ENCODE measurements at places on chromosomes 16 and 17. TPM values are rescaled to one million over a fixed set of nuclear protein-coding genes. Genes with fewer than 3 reads are reported as not detected.

DNA sequence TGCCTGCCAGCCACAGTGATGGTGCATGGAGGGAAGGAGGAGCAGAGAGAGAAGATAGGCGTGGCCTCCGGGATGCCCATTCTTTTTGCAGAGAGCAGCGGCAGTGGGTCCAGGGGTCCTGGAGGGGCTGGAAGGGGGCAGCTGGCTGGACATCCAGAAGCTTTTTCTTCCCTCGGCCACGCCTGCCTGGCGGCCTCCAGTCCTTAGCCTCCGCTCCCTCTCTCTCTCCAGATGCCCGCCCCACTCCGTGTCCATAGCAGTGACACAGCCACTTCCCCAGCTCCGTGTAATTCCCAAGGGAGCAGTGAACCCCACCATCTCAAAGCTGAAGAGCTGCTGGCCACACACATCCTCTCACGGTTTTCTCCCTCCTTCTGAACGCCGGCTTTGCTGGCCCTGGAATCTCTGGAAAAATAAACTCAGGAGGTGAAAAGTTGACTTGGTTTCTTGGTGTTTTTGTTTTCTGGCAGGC, 26.3 kb upstream of the CDC42EP4 start:
- DNase-seq, result no peak

TM4SF5 gene
- not detected for total RNA-seq

DNA sequence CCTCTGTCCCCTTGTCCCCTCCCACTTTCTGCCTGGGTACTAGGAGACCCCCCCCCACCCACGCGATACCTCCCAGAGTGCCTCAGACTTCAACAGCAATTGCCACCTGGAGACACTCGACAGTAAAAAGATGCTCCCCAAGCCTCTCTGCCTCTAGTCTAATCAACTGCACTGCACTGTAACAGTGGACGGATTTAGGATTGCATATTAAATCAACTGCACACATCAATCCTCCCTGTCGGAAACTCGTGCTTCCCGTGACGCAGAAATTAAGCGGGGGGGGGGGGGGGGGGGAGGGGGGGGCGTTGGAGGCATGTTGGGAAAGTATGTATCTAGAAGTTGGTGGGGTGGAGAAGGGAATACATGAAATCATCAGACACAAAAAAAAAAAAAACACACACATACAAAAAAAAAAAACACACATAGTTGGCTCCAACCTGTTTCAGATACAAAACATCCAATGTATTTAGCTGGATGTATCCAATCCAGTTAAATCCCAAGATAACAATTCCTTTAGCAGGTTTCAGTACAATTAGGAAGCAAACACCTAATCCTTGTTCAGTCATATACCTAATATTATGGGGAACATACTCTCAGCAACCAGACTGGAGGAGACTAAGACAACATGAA, 29.7 kb downstream of the FAM222B start:
- DNase-seq, result no peak

- peak; percentile 74 for DNase-seq
These were observed 1.6 kb downstream of the MRM1 start for GRCh38 chr17:36602924-36603384.
